Gastrocnemius medialis (tissue), 4 donors: ENCODE measurements at places on chromosomes 6 and 20.

- no peak for DNase-seq
Measured at GRCh38 chr6:35823601-35824000, 18.4 kb downstream of the LHFPL5 start.

DNA sequence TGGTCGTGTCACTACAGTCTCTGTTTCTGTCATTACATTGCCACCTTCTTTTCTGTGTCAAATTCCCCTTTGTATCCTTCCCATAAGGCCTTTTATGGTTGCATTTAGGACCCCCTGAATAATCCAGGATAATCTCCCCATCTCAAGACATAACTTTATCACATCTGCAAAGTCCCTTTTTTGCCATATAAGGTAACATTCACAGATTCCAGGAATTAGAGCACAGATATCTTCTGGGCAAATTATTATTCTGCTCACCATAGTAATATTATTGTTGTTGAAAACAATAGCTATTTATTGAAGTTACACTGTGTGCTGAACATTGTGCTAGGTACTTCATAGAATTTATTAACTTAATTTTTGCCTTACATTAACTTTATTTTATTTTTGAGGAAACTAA lies 159.1 kb downstream of the TFAP2B start:
- no peak for DNase-seq

- no peak for DNase-seq
Measured at GRCh38 chr6:39301606-39302005, 12.6 kb downstream of the KCNK17 start.

DNA sequence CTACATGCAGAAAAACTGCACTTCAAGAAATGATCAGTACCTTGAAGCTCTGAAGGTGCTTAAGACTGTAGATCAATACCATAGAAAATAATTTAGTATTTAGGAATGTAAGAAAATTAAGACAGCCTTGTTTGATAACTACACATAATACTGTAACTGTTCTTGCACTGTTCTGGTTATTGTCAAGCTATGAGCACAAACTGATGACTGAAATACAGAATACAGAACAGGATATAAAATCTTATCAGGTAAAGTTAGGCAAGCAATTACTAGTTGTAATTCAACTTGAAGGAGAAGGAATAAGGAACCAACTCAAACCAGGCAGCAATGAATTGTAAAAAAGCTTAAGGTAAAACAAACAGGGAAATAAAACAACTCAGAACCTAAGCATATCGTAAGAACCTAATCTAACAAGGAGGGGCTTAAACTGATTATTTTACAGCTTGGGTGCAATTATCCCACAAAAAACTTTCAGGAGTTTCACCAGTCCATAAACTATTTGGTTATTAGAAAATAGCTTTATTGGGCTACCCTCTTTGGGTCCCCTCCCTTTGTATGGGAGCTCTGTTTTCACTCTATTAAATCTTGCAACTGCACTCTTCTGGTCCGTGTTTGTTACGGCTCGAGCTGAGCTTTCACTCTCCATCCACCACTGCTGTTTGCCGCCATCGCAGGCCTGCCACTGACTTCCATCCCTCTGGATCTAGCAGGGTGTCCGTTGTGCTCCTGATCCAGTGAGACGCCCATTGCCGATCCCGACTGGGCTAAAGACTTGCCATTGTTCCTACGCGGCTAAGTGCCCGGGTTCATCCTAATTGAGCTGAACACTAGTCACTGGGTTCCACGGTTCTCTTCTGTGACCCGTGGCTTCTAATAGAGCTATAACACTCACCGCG lies 97.7 kb downstream of the ATG5 start:
- DNase-seq, result no peak

DNA sequence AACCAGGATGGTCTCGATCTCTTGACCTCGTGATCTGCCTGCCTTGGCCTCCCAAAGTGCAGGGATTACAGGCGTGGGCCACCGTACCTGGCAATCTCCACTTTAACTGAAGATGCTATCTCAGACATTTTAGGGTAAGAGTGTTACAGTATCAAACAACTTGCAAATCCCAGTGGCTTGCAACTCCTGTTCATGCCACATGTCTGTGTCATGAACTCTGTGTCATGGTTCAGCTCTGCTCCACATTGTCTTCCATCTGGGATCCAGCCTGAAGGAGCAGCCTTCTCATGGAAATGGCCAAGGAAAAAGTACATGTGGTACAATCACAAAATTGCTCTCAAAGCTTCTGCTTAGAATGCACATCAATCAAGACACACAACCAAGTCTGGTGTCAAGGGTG lies 114.9 kb downstream of the MAP3K5 start:
- no peak for DNase-seq

DNA sequence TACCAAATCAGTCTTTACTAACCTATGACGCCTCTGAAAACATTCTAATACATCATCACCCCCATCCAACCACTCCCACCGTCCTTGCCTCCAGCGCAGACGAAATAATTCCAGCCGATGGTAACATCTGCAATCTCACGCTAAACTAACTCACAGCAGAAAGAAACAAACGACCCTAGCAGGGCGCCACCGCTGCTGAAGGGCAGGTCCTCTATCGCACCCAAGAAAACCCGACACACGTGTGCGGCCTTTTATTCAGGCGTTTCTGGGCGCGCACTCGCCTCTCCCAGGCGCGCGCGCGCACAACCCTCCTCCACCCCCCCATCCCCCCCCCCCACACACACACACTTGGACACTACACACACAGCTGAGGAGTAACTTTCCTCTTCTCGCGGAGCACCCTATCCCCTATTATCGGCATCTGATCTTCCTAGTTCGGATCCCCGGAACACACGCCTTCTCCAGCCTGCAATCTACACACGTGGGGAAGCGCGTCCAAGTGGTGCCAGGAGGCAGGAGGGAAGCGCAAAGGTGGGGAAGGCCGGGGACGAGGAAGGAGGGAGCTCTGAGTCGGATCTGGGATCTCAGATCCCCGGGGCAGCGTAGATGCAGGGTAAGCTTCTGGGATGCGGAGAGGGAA lies 1.4 kb downstream of the GFOD1 start:
- no peak for DNase-seq

DNA sequence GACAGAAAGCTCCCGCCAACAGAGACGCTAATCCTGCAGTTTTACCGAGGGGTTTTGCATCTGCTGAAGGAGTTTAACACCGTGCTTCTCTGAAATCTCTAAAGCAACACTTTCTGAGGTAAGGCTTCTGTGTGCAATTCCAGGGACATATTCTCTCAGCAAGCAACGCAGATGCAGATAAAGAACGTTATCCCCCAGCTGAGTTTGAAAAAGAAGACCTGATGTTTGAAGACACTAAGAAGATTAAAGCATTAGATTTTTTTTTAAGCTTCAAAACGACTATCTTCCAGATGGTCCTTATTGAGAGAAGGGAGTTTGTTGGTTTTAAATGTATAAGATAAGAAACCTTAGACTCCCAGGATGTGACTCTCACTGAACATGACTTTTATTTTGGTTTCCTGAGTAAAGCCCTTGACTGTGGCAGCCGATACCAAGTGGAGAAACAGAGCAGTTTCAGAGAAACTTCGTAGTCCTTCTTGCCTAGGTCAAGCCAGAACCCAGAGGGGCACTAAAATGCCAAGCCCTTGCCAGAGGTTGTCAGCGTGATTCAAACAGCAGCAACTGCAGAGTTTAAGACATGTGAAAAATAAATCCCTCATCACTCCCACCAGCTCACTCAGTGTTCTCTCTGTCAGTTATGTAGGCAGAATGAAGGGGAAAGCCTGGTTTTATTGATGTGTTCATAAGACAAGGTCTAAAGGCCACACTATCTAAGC lies 353.3 kb upstream of the CNR1 start:
- no peak for DNase-seq

DNA sequence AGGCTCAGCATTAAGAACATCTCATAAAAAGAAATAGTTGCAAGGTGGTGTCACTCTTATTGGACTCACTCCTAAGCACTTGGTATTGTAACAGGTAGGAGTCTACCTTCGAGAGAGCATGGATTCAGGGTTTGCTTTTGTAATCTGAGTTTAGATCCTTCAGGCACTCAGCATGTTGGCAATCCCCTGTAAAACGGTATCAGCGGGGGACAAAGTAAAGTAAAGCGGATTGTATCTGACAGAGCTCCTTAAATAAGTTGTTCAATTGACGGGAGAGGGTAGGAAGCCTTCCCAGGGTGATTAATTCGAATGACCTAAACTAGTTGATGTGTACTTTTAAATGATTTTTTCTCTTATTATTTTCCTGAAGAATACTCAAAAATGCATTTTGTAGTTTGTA lies 869.8 kb upstream of the EPHA7 start:
- no peak for DNase-seq

- no peak for DNase-seq
Measured at GRCh38 chr6:166395351-166395750, 12.6 kb upstream of the MPC1 start.

- no peak for DNase-seq
Measured at GRCh38 chr20:18689557-18689956, 101.7 kb downstream of the DTD1 start.

- no peak for DNase-seq
Measured at GRCh38 chr6:138227316-138227781, 9.1 kb upstream of the PBOV1 start.

DNA sequence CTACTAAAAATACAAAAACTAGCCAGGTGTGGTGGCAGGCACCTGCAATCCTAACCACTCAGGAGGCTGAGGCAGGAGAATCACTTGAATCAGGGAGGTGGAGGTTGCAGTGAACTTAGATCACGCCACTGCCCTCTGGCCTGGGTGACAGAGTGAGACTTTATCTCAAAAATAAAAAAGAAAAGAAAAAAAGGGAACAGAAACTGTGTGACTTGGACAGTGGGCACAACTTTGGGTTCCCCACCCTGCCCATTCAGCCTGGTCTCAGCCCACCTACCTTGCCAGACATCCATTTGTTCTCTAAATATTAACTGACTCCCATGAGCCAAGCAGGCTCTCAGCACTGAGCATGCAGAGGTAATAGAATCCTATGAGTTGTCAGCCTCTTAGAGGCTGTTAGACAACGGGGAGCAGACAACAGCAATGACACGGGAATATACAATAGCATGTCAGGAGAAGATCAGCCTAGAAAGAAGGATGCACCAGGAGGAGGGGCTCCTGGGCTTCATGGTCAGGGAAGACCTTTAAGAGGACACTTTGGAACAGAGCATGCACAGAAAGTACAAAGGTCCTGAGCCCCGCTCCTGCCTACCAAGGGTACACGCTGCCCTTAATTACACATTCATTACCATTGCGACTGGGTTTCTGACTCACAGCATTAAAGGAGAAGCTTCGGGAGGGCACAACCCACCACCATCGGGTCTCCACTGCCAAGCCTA lies 20.0 kb downstream of the FAM209B start:
- DNase-seq, result no peak

DNA sequence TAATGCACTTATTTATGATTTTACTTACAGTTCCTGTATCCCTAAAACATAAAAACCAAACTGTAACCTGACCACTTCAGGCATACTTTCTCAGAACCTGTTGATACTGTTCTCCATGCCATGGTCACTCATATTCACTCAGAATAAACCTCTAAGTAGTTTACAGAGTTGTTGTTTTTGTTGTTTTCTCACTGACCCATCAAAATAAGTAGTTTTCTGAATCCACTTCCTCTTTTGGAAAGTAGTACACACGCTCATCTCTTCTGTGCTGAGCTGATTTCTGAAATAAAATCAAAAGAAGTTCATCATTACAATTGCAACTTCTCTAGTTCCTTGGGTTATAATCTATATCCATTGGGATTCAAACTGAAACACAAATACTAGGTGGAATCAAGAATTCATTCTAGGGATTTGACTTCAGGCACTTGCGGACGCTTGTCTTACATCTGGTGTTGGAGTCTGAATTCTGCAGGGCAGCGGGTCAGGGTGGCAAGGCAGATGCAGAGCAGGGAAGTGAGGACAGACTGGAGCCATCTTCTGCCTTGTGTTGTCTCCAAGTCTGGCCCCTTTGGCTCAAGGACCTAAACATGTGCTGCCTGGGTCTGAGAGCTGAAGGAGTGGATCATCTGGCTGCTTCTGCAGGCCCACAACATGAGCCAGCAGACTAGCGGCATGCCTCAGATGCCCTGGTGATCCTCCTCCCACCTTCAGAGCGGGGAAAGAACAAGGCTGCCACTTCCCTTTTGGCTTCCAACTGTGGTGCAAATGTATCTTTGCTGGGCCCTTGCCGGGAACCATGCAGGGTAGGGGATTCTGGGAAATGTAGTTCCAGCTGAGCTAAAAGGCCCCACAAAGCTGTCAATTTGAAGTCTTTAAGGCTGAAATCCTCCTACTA lies 167.9 kb upstream of the MYLIP start:
- no peak for DNase-seq

DNA sequence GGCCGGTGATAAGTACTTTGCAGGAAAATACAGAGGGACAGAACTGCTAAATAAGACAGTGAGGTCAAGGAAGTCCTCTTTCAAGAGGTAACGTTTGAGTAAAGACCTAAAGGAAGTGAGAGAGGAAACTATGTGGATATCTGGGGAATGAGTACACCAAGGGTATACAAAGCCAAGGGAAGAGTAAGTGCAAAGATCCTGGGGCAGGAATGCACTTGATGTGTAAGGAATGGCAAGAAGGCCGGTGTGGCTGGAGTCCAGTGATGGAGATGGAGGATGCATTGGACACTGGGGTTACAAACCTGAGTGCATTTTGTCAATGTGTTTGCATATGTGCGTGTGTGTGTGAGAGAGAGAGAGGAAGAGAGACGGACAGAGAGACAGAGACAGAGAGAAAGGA lies 32.1 kb upstream of the TGM2 start:
- DNase-seq, result no peak
